Suppressor macrophage (primary cell): ENCODE measurements at places on chromosomes 2 and 18.

GRCh38 chr2:145258903-145259579 is 739.1 kb upstream of the ZEB2 start:
- peak; percentile 87 for DNase-seq

DNA sequence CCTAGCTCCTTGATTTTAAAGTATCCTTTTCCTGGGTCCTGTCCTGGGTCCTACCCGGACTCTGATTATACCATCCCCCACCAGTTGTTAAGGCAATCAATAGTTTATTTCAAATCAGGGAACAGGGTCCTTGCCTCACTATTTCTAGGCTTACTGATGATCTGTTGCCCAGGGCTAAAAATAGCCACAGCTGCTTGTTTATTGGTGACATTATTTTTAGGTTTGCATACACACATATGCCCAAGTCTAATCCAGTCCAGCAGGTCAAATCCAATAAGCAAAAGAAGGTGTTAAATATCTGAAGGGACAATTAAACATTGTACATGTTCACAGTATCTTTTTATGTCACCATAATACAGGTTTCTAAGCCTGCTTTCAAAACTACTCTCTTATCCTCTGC is 66.0 kb downstream of the RAB10 start:
- no peak for DNase-seq

DNA sequence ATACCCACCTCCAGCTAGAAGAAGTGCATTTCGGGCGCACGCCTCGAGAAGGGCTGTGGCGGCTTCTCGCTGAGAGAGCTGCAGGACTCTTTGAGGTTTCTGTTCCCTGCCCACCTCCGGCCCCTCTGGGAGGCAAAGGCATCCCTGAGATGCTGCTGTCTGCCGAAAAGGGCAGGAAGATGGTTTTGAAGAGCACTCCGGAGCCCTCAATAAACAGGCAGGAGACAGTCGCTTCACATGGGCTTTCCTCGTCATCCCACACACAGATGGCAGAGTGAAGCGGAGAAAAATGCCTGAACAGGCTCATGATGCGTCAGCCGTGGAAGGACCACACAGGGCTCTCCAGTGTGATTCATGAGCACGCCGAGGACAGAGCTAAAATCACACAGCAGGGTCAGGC is 25.4 kb upstream of the GLI2 start:
- no peak for DNase-seq

DNA sequence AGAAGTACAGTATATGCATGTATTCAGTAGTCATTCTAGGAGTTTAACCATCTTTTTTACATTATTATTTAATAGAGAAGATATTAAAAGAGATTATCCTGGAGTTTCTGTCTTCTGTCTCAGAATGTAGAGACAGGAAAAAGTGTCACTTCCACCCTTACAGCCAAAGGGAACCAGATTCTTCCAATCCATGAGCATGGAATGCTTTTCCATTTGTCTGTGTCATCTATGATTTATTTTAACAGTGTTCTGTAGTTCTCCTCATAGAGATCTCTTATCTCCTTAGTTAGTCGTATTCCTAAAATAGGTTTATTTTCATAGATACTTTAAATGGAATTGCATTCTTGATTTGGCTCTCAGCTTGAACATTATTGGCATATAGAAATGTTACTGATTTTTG is 959.5 kb upstream of the PIK3C3 start:
- DNase-seq, result no peak
